Activated T-cell treated with anti-CD3 and anti-CD28 coated beads for 4 hours (primary cell): ENCODE measurements at places on chromosomes 12 and 14.

DNA sequence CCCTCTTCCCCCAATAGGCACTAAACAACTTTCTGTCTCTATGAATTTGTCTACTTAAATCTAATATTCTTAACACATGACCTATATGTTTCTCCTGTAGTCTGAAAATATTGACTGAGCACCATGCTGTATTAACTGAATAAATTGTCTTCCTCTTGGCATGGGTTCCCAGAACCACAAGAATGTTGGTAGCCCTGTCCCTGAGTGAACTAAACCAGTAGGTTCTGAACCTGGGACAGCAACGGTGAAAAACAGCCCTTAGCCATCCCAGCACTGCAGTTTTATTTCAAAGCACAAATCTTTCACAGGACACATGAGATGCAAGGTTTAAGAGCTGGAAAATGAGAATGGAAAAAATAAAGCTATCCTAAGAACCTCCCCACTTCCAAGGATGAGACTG, 20.4 kb upstream of the HSP90B1 start:
- DNase-seq = no peak

GRCh38 chr12:3863756-3864155, 9.4 kb downstream of the PARP11 start:
- no peak for DNase-seq

DNA sequence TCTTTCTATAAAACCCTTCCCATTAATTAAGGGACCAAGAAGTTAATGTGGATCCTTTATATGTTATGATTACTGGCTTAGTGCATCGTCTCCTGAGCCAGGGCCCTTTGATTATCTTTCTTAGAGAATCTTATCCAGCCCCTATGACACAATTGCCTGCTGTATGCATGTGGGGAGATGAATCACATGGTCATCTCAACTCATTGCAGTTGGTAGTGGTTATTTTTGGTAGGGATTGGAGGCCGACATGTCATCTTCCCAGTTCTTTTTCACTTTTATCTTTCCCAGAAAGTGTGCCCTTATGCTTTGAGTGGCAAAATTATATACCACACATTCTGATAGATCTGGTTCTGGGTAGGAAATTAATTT, 26.0 kb downstream of the ZNF664 start:
- DNase-seq = no peak

- no peak for DNase-seq
Observed at GRCh38 chr12:118424884-118425283, 48.5 kb downstream of the SUDS3 start.

GRCh38 chr14:54681811-54682261, 114.9 kb downstream of the SAMD4A start:
- DNase-seq = no peak

GRCh38 chr12:4643747-4644146, 5.1 kb downstream of the AKAP3 start:
- DNase-seq = no peak

GRCh38 chr12:39332661-39333175, 110.2 kb downstream of the KIF21A start:
- DNase-seq = no peak

DNA sequence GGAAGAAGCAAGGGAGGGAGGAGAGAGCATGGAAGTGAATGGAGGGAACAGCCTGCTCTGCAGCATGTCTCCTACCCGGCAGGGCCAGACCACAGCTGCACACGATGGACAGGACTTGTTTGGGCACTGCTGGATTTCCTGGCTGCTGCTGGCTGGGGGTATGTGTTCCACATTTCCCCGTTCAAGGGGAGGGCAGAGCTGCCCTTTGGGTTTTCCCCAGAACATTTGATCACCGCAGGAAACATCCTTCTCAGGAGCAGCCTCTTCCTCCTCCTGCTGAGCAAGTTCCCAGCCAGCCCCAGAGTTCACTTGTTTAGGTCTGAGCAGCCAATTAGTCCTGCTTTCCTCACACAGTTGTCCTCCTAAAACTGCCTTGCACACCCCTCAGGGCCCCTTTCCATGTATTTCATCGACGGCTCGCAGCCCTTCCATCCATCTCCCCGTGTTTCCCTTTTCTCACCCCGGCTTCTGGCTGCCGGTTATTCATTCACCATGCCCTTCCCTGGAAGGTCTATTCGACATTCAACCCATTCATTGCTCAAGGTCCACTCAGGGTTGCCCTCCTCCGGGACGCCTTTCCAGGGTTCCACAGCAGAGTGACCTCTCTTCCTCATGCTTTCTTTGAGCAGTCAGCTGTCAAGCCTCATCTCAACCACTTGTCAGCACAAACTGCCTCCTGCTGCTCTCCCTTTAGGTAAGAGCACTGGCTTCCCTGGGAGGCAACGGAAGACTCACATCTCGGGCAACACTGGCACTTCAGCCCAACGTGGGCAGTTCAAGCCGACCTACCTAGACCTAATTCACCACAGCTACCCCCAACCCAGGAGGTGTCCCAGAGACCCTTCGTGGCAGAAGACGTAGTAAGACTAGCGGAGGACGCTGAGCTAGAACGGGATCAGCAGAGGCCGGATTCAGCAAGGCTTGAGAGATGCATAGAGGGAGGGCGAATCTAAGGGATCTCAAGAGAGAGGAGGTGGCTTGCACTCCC, 20.1 kb upstream of the ANO2 start:
- DNase-seq = no peak

DNA sequence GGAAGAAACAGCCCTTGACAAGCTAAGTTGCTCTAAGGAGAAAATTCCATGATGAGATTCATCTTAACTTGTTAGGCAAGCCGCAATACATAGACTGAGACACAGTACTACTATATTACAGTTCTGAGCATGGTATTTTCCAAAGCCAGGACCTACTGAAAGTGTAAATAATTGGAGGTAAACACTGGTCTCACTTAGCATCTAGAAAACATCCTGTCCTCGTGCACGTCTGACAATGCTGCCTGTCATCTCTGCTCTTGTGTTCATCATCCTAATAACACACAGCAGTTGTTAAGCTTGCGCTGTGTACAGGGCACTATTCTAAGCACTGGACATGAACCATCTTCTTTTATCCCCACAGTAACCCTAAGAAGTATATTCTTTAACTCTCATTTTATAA, 64.2 kb downstream of the GNG2 start:
- DNase-seq = no peak

DNA sequence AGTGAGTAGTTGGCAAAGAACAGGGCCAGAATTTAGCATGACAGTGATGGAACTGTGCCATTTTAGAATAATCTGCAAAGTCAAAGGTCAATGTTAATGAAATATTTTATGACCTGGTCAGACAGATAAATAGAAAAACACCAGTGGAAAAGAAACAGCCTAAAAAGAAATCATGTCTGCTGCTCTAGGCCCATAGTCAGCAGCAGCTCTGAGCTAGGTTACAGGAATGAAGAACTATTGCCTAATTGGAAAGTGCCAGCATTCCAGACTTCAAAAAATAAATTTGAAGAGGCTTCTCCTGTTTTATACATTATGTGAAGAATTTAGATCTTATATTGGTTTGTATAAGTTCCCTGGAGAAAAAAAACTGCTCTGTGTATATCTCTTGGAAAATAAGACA, 9.8 kb downstream of the NPC2 start:
- DNase-seq = no peak

DNA sequence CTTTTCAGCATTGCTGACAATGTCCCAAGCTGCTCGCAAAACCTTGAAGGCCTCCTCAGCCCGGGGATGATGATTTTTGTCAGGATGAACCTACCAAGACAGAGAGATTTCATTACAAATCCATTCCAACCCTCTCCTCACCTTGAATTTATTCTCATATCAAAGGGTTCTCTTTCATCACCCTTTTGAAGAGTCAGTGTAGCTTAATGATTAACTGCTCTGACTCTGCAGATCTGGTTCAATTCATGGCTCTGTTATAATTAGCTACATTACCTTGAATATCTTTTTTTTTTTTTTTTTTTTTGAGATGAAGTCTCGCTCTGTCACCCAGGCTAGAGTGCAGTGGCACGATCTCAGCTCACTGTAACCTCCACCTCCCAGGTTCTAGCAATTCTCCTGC, 5.6 kb downstream of the ORMDL2 start:
- DNase-seq = no peak

- DNase-seq = no peak
Observed at GRCh38 chr12:3311491-3312103, 179.4 kb upstream of the PRMT8 start.

GRCh38 chr12:14201291-14201690, 164.2 kb upstream of the ATF7IP start:
- DNase-seq = no peak

GRCh38 chr12:43216490-43216889, 335.5 kb downstream of the ADAMTS20 start:
- DNase-seq = no peak

DNA sequence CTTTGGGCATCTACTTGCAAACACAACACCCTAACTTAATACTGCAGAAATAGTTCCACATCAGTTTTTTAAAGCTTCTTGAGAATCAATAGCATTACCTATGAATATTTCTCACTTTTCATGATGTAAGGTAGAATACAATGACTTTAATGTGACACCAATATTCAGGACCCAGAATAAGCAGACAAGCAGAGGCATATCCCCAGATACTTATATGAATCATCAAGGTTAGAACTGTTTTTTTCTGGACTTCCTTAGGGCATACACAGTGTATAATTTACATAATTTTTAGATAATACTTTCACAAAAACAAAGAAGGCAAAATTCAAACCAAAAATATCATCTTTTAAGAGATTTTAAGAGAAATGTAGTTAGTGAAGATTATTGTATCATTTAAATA, 885.8 kb downstream of the FSCB start:
- DNase-seq = no peak

DNA sequence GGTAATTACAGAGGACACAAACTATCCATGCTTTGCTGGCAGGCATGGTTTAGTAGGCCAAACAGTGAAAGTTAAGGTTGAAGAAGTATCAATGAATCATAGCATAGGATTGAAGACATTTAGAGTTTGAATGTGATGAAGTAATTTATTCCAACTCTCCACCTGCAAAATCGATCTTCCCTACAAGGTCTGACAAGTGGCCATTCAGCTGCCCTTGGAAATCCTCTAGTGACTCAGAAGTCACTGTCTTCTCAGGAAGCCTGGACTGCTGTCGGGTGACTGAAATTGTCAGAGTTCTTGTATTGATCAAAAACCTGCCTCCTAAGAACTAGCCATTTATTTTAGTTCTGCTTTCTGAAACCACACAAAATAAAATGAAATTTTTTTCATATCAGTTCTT, 17.7 kb upstream of the STXBP6 start:
- no peak for DNase-seq

- DNase-seq = no peak
Observed at GRCh38 chr14:40447017-40447416, 1014.8 kb upstream of the FBXO33 start.

DNA sequence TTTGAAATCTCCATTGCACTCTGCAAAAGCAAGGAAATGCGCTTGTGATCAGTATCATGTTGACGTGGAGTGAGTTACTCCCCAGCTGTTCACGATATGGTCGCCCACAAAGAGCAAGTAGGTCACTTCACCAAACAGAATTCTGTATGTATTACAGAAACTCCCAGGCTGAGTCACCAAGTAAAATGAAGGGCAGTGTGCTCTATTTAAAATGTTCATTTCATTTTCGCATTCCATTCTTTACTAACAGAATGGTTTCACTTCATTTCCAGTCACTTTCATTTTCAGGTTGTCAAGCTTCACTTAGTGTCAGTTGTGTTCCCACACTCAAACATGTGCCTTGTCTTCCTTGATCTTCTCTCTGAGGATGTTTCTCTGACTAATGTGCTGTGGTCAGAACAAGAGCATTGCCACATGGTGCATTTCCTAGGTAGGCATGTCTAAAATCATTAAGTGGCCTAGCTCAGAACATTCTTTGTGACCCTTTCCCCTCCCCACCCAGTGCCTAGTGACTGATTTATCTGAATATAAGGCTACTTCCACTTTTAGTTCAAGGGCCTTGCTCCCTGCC, 391.2 kb downstream of the RAD51B start:
- DNase-seq = peak; percentile 6
